ENCODE measurements at places on chromosomes 2 and 18.

- DNase-seq: no peak
These were observed 9.0 kb upstream of the CLIP4 start for GRCh38 chr2:29106256-29106655.

- no peak for DNase-seq
These were observed 84.7 kb downstream of the EPAS1 start for GRCh38 chr2:46381871-46382270.

GRCh38 chr2:146124741-146125140, 1604.8 kb upstream of the ZEB2 start:
- peak; percentile 11 for DNase-seq

GRCh38 chr2:149747456-149747855, 159.9 kb upstream of the MMADHC start:
- no peak for DNase-seq

- no peak for DNase-seq
These were observed 19.6 kb upstream of the KIF3C start for GRCh38 chr2:26001743-26002351.

DNA sequence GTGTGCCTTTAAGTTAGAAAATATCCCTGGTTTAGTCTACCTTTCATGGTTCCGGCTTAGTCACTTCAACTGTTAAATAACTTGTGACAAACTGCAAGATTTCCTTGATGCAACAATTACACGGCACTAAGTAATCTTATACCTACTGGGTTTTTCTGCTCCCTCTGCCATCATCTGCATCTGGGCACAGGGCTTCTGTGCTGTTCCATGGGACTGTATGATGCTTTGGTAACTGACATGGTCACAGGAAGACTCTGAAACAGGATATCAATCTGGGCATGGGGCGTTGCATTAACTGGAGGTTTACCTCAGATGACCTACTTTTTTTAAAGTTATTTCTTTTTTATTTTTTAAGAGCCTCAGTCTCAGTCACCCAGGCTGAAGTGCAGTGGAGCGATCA, 365.4 kb downstream of the SS18 start:
- no peak for DNase-seq

GRCh38 chr2:181431674-181432073, 25.5 kb upstream of the ITGA4 start:
- no peak for DNase-seq

DNA sequence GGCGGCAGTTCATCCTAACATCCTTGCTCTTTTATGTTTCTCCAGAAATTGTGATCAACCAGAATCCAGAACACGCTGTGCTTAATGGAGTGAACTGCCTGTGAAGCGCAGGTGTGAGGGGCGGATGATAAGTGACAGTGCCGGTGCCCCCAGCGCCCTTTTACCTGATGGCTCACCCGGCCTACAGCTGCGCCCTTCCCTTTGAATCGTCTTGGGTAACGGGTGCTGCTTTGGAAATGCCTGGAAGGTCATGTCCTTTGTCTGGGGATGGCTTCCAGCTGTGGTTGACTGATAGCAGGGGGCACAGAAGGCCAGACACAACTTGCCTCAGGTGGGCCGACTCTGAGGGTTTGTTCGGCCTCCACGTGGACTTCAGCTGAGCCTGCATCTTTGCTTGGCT, 119.4 kb downstream of the LPIN1 start:
- no peak for DNase-seq

DNA sequence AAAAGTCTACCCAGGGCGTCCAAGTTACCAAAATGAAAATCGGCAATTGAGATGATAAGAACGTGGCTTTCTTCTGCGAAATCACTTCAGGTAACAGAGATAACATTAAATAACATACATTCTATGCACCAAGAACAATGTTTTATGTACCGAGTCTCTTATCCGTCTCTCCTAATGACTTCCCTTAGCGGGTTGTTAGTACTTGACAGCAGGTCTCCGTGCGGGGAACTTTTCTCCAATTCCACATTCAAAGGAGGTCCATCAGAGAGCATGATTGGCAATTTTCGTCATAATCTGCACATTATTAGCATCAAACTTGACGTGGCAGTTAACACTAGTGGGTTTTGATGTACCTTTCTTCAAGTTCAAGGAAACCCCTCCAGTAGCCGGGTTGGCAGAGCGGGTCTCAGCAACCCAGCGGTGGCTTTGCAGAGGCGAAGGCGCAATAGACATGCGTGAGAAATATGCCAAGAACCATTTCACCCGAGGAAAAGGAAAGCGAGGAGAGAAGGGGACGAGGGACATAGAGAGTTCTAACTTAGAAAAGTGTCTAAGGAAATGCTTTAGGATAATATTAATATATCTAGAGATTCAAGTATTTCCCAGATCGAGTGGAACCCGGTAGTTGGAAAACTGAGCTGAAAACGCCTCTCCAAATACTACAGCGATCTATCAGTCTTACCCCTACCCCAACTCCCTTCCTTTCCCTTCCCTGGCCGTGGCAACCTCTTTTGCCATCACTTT, 5.0 kb downstream of the EVX2 start:
- no peak for DNase-seq

GRCh38 chr2:56077359-56077915, 106.4 kb upstream of the CCDC85A start:
- DNase-seq: no peak

DNA sequence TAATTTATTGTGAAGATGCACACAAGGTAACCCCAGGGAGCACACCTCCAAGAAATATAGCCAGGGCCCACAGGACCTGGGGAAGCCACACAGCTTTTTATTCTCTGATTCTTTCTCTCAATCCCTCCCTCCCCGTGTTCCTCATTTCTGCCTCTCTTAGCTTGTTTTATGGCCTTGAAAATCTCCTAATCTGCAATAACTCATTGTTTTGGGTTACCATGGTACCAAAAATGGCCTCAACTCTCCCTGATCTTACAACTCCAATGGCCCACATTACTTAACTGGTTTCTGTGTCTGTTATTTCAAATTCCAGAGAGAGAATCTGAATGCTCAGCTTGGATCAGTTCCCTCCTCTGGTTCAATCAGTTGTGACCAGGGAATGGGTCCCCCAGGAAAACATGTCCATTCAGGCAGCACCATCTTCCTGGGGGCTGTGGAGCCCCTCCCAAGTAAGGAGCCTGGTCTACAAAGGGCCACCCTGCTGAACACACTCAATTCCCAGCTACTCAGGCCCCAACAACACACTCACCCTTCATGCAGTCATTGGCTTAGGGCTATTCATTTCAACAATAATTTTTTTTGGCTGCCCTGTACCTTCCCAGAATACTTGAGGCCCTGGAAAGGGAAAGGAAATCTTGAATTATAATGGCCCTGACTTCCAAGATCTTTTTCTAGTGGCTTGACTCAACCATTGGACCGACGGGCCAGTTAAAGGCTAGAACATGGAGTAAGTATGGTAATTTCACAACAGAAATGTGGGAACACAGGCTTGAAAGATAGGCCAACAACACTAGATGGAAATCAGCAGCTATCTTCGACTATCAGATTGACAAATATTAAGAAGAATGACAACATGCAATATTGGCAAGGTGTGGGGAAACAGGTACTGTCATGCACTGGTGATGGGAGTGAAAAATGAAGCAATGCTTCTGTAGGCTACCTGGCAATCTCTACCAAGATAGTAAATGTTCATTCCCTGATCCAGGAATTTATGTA, 41.6 kb upstream of the ST3GAL5 start:
- no peak for DNase-seq

DNA sequence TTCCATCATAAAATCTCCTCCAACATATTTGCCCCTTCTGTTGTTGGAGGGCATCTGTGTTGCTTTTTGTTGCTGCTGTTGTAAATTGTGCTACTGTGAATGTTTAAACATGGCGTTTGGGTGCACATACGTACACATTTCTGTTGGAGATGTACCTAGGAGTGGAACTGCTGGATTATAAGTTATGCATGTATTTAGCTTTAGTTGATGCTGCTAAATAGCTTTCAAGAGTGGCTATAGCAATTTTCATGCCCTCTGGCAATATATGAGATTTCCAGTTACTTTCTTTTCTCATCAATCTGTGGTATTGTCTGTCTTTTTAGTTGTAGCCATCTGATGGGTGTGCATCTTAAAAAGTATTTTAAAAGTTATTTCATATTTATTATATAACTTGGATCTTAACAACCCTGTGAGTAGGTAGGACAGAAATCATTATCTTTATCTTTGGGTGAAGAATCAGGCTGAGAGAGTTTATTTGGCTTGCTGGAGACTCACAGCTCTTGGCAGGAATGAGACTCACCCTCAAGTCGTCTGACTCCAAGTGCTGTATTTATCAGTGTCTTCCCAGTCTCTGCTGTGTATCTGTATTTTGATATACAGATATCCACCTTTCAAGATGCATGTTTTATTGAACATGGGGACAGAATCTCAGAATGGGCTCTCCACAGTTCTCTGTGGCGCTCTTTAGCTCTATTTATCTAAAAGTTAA, 16.9 kb downstream of the ZNF236 start:
- DNase-seq: no peak

GRCh38 chr2:161223139-161223732, 63.0 kb downstream of the TANK start:
- DNase-seq: no peak

- DNase-seq: no peak
These were observed 1188.5 kb upstream of the NRXN1 start for GRCh38 chr2:52220393-52220792.

GRCh38 chr2:170218456-170218855, 40.5 kb downstream of the MYO3B start:
- DNase-seq: no peak

- no peak for DNase-seq
These were observed 34.4 kb downstream of the ACAA2 start for GRCh38 chr18:49778826-49779465.

DNA sequence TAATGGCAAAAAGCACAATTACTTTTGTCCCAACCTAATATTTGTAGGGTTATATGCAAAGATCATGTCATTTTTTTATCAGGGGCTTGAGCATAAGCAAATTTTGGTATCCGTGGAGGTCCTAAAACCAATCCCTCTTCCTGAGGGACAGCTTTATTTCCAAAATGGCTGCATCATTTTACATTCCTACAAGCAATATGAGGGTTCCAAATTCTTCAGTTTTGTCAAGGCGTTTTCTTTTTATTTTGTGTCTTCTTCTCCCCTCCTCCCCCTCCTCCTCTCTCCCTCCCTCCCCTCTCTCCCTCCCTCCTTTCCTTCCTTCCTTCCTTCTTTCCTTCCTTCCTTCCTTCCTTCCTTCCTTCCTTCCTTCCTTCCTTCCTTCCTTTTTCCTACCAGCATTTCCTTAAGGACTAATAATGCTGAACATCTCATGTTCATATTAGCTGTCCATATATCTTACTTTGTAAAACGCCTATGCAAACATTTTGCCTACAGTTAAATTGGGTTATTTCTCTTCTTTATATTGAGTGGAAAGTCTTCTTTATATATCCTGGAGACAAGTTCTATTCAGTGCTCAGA, 881.8 kb downstream of the DCDC2C start:
- DNase-seq: no peak

DNA sequence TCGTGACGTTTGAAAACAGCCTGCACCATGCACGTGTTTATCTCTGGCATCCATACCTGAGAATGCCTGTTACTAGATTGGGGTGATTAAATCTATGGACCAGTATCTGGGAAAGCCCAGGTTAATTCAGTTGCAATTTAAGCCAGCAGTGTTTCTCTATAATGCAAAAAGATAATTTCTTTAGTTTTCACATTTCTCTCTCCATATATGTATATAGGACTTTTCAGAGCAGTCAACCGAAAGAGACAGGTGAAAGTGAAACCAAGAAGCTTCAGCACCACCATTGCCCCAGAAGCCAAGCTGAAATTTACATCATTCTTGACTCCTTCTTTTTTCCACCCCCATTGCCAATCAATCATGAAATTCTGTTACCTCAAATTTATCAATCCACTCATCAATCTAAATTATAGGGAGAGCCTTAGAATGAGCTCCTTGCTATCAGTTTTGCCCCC, 2.7 kb upstream of the LRP2 start:
- DNase-seq: no peak

- peak; percentile 80 for DNase-seq
These were observed 267.0 kb upstream of the HS6ST1 start for GRCh38 chr2:128585706-128586105.

- no peak for DNase-seq
These were observed 1523.7 kb upstream of the PIK3C3 start for GRCh38 chr18:40431071-40431985.

DNA sequence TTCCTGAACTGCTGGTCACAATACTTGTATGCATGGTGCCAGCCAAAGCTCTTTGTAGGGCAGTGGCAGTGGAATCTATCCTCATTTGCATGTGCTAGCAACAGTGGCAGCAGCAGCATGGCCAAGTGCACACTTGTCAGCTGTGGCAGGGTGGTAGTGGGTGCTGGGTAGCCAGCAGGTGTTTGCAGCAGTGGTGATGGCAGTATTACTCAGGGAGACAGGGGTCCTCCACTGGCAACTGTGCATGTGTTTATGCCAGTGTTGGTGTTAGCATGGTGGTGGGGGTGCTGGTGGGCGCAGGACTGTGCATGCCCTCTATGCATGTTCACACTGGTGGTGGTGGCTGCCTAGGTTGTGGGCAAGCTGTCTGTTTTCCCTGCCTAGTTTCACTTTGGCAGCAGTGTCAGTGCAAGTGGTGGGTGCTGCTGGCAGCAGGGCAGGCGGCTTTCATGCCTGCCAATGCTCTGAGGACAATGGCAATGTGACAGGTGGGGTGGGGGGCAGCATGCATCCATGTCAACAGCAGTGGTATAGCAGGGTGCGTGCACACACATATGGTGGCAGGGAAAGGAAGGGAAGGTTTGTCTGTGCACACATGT, 41.2 kb downstream of the GALNT13 start:
- DNase-seq: no peak

DNA sequence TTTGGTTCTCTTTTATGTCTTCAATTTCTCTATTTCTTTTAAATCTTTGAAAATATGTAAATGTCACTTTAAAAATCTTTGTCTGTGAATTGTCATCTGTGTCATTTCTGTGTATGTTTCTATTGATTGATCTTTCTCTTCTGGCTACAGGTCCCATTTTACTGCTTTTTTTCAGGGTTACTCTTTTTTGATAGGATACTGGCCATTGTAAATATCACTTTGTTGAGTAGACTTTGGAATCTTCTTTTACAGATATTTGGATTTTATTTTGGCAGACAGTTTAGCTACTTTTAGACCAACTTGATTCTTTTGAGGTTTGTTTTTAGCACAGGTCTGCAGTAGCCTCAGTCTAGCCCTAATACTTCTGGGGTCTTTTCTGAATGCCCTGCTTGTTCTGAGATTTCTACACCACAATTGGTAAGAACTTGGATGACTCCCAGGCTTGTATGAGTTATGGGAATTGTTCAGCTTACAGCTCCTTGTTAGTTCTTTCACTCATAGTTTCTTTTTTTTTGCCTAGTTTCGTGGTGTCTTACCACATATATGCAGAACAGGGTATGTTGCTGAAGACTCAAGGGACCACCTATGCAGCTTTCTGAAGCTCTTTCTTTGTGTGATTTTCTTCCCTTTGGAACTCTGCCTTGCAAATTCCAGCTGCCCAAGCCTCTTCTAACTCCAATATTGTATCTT, 122.2 kb downstream of the QPCT start:
- no peak for DNase-seq

GRCh38 chr2:233025706-233026105, 6.8 kb upstream of the NEU2 start:
- DNase-seq: no peak

GRCh38 chr2:232658217-232658785, 24.9 kb downstream of the EFHD1 start:
- no peak for DNase-seq

- peak; percentile 21 for DNase-seq
These were observed 37.8 kb upstream of the EFEMP1 start for GRCh38 chr2:55961318-55961911.

Measured in AG04450 (cell line).